CD4-positive, alpha-beta T cell (primary cell): ENCODE measurements at places on chromosomes 16 and 17. TPM values are rescaled to one million over a fixed set of nuclear protein-coding genes. Genes with fewer than 3 reads are reported as not detected.

DNA sequence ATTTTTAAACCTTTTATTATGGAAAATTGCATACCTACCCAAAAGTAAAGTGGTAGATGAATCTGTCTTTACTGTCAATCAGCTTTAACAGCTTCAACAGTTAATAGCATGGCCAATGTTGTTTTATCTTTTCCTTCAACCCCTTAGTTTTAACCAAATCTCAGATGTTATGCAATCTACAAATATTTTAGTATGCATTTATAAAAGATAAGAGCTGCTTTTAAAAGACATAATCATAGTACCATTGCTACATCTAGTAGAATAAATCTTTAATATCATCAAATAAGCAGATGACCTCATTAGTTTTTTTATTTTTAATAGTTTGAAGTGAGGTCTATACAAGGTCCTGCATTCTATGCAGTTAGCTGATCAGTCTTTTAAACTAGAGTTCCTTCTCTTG, 37.9 kb downstream of the MAP2K4 start:
- DNase-seq, result no peak

GRCh38 chr17:49862781-49863331, 15.0 kb upstream of the TAC4 start:
- no peak for DNase-seq

CTF1 gene
- not detected for total RNA-seq

CTRB1 gene
- not detected for total RNA-seq

KCNAB3 gene
- total RNA-seq, result 8.2 TPM
